ENCODE measurements at places on chromosomes 4 and X.

DNA sequence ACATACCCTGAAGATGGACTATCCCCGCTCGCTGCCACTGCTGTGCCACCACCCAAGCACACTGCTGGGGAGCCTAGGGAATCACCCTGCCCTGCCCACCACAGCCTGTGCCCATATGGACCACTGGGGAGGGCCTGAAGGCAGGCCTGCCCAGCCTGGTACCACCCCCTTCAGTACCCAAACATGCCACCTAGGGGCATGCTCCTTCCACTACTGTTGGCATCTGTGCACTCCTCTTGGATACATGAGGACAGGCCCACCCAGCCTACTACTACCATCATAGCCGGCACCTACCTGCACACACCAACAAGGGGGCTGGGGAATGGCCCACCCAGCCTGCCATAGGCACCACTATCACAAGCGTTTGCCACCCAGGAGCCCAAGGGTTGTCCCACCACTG, 30.1 kb upstream of the PRDX4 start:
- no peak for DNase-seq

DNA sequence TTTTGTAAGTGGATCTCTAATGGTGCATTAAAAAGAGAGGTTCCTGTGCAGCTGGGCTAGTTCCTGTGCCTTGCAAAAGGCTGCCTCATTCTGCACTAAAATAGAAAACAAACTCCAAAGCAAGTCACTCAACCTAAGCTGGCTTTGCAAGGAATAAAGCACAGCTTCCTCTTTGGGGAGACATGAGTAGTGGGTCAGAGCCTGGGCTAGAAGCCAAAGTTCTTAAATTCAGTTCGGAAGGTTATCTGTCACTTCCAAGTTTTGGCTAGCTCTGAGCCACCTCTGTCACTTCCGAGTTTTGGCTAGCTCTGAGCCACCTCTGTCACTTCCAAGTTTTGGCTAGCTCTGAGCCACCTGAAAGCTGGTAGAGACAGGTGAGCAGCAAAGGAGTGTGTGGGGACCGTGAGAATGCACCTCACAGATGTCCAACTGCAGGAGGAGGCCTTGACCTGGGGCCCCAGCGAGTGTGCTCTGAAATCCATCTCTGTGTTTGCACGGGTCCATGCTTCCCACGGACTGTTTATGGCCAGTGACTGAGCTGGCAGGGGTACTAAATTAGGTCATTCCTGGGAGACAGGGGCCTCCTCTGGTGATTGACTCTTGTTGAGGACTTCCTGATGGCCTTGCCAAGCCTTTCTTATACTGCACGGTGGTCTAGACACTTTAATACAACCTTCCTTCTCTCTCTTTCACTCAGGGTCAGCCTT, 36.4 kb upstream of the MAMLD1 start:
- DNase-seq, result no peak

GRCh38 chrX:28843817-28844216, 256.6 kb downstream of the IL1RAPL1 start:
- no peak for DNase-seq

DNA sequence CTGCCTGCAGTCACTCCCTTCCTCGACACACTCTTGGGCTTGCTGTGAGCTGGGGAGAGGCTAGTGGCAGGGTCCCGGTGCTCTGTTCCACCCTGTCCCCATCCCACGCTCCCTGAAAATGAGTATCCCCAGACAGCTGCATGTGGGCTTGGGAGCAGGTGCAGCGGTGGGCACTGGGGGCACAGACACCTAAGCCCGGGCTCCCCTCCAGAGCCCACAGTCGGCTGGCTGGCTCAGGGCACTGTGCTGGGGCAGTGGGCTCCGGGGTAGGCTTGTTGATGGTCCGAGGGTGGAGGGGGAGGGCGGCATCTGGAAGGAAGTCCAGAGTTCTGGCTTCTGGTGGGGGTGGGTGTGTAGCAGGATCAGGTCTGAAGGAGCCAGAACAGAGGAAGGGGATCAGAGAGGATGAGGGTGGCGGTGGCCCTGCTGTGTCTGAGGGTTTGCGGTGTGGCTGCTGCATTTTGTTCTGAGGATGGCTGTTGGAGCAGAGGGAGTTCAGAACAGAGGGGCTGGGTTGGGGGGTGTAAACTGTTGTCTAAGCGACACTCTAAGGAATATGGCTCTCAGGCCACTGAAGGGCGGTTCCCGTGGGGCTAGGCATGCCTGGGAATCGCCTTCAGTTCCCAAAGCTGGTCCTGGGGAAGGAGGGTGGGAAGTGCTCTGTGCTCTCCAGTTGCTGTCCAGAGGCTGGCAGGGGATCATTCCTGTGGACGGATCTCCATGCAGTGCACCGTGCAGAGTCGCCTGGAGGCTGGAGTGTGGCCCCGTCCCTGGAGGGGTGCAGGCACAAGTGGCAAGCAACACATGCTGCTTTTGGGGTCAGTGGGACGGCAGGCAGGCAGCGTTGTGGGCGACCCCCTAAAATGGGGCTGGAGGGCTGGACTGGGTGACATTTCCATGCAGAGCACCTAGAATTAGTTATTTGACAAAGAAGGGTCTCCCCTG, 114.0 kb downstream of the SORCS2 start:
- no peak for DNase-seq

- no peak for DNase-seq
These were observed 13.9 kb upstream of the TLR1 start for GRCh38 chr4:38818441-38818976.

Data from amniotic stem cell (primary cell).